Fibroblast of villous mesenchyme (primary cell): ENCODE measurements at places on chromosomes 1 and 21. TPM values are rescaled to one million over a fixed set of nuclear protein-coding genes. Genes with fewer than 3 reads are reported as not detected.

Gene TEDDM1
- total RNA-seq = not detected in 2 replicates

Gene DCST1
- total RNA-seq = not detected in 2 replicates

Gene IQGAP3
- total RNA-seq = 20.9 and 24.2 TPM in 2 replicates

Gene PLA2G2C
- not detected in 2 replicates for total RNA-seq

Gene AKR7A3
- 0.43 and 1.3 TPM in 2 replicates for total RNA-seq

Gene CFHR1
- total RNA-seq = 0.86 TPM in 1 of 2 replicates, not detected in the other
